ENCODE measurements at places on chromosomes 13 and 19. TPM values are rescaled to one million over a fixed set of nuclear protein-coding genes. Genes with fewer than 3 reads are reported as not detected.

DNA sequence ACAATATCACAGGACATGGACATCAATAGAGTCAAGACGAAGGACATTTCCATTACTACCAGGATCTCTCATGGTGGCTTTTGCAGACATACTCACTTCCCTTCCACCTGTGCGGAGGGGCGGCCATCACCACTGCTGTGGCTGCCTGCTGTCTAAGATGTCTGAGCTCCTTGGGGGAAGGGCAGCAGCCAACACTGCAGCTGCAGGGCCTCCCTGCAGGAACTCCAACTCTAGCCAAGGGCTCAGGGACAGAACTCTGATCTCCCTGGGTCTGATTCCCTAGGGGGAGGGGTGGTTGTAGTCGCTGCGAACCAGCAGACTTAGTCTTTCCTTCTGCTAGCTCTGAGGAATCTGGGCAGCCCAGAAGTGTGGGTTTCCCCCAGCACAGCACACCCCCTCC is 78.9 kb upstream of the ANKRD10 start:
- no peak for DNase-seq

The SLC25A42 gene
- total RNA-seq: 7.6 TPM

GRCh38 chr13:114102521-114103288 is 29.7 kb downstream of the RASA3 start:
- no peak for DNase-seq

The RDH8 gene
- total RNA-seq: not detected

DNA sequence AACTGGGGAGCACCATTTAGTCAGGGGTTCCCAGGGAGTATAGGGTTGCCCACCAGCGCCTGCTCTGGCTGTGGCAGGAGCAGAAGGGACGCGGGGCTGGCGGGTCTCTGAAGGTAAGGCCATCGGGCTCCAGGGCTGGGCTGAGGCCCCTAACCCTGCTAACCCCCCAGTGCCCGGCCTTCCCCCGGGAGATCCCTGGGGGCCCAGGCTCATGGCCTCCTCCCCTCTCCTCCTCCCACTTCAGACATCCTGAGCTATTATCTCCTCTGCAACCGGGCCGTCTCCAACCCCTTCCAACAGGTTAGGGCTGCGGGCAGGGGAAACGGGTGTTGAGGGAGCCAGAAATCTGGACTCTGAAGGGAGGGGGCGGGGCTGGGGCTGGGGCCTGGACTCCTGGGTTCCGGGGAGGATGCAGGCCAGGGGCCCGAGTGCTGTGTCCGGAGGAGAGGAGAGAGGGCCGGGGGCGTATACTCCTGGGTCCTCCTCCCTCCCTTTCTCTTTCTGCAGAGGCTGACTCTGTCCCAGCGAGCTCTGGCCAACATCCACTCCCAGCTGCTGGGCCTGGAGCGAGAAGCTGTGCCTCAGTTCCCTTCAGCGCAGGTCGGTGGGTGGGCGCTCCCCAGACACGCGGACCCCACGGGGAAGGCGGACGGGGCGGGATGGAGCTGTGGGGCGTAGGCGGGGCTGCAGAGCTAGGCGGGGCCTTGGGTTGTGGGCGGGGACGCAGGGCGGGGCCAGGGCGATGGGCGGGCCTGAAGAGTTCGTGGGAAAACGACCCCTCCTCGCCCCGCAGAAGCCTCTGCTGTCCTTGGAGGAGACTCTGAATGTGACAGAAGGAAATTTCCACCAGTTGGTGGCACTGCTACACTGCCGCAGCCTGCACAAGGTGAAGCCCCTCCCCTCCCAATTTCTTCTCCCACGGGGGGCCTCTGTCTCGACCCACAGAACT is 15.3 kb downstream of the TTYH1 start:
- DNase-seq: no peak

Data from spinal cord (tissue), 10 donors.